ENCODE measurements at places on chromosomes 13 and 19. TPM values are rescaled to one million over a fixed set of nuclear protein-coding genes. Genes with fewer than 3 reads are reported as not detected.

DNA sequence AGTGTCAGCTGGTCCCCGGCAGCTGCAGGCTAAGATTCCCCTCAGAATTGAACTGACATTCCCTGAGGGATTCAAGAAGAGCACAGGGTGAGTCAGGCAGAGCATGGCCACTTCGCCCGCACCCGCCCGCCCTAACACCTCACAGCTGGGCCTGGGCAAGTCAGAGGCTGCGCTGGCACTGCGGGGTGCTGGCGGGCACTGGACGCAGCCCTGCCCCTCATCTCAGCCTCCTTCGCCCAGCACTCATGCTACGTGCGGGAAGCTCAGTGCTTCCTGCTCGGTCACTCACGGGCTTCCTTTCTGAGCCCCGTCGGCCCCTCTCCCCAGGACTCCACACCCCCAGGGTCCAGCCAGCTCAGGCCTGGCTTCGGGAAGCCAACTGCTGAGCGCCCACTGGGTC, 56.9 kb downstream of the MLLT1 start:
- DNase-seq = no peak

DNA sequence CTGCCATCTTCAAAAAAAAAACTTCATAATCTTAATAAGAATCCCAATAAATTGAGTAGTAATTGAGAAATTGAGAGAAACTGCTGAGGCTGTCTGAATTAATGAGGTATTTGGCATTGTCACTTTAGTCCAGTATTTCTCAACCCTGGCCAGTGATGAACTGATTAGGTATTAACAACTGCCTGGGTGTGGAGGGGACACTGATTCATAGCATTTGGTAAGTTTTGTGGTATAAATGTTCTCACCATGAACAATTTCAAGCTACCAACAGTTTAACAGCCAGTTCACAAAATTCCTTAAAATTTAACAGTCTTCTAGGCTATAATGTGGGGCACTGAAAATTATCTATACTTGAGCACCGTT, 18.3 kb downstream of the GPC6 start:
- DNase-seq = no peak

The KCNN4 gene
- 0.40 TPM for total RNA-seq

The SOX21 gene
- not detected for total RNA-seq

The PBX4 gene
- total RNA-seq = 1.5 TPM

The FCAR gene
- not detected for total RNA-seq

Data from muscle of leg (tissue), 16 donors.